Suppressor macrophage (primary cell): ENCODE measurements at places on chromosomes 11 and 22.

- no peak for DNase-seq
Measured at GRCh38 chr11:19872512-19873145, 160.0 kb downstream of the NAV2 start.

DNA sequence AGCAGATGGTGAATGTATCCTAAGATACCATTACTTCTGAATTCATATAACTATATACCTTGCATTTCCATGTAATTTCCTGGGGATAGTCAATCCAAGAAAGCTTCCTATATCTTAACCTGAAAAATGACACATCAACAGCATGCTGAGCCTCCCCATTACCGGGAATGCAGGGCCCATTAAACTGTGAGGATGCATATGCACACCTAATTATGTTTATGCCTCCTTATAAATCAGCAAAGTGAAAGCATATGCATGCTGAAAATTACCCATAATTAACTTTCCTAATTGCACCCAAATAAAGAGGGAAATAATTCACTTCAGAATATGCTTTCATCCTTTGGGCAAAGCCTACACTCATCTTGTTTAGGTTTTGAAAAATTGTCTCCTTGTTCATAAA lies 663.0 kb downstream of the KCNA4 start:
- no peak for DNase-seq

DNA sequence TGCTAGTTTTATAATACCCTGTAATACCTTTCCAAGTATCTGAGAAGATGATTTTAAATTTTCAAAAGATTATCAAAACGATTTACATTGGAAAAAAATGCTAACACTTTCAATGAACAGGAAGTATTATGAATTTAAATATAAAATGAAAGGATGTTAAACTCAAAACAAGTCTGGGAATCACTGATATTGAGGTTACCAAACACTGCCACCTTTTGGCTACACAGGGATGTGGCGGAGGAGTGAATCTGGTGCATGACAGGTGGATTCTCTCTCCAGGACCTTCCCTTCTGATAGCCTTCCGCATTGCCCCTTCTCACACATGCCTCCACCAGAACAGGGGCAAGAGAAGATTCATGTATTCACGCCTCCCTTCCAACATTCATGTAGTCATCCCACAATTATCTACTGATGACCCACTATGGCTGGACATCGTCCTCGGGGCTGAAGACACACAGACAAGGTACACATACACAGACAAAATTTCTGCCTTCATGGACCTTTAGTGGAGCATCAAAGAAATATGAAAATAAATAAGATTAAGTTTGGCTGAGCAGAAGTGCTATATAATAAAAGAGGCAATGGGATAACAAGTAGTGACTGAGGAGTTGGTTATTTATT lies 34.7 kb downstream of the ATG16L2 start:
- peak; percentile 44 for DNase-seq

GRCh38 chr22:30562366-30562765 lies 12.1 kb downstream of the GAL3ST1 start:
- DNase-seq: no peak

GRCh38 chr11:111018566-111018965 lies 227.0 kb upstream of the POU2AF2 start:
- no peak for DNase-seq

- peak; percentile 86 for DNase-seq
Measured at GRCh38 chr22:17106785-17107546, 14.2 kb downstream of the TMEM121B start.

DNA sequence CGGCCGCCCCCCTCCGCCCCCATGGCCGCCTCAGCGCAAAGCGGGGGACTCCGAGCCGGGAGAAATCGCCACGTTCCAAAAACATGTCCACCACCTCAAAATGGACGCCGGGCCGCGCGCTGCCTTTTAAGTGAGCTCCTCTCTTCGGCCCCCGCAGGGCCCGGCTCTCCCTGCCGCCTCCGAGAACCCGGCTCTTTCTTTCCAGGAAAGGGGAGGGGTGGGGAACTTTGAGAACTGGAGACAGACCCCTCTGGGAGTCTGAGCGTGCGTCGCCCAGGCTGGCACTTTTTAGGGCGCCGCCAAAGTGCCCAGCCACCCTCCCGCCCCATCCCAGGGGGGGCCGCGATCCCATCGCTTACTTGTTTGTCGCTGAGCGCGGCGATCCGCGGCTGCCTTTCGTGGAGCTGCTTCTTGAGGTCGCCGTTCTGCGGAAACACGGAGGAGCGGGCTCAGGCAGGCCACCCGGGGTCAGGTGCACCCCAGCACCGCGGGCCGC lies 1.6 kb downstream of the PHF21B start:
- no peak for DNase-seq

DNA sequence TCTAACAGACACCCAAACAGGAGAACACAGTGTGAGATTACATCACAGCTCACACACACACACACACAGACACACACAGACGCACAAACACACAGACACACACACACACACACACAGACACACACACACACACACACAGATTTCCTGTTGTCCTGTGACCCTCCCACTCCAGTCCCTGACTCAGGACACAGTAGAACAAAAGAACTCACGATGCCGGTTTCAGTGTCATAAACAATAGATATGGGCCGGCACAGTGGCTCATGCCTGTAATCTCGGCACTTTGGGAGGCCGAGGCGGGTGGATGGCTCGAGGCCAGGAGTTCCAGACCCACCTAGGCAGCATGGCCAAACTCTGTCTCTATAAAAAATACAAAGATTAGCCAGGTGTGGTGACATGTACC lies 13.8 kb upstream of the KAT5 start:
- no peak for DNase-seq
